Activated CD4-positive, alpha-beta T cell treated with anti-CD3 and anti-CD28 coated beads, Interleukin-2, amount 10 ng/mL, durations not matched to agents 7 days and 5 days (primary cell): ENCODE measurements at places on chromosomes 11 and 22. TPM values are rescaled to one million over a fixed set of nuclear protein-coding genes. Genes with fewer than 3 reads are reported as not detected.
A peak's percentile ranks its signal among the peaks of the same experiment; 100 is the strongest.

DNA sequence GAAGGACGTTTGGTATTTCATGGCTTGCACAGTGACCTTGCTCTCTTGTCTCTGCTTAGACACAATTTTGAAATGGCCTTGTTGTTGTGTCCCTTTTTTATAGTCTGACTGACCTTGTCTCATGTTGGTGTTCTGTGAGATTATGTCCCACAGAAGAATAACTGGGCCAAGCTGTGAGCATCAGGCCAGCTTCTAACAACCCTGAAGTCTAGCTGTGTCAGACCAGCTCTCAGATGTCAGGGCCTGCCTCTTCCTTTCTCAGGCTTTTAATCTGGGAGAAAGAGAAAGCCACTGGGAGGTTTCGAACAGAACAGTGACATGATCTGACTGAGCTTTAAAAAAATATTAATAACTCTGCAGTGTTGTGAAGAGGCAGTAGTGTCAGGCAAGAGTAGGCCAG is 2.0 kb upstream of the UEVLD start:
- no peak for DNase-seq

SLC22A25 gene
- total RNA-seq = not detected

- DNase-seq = no peak
Observed at GRCh38 chr11:56624661-56625110, 10.0 kb upstream of the OR5M1 start.

DRD2 gene
- total RNA-seq = not detected

- no peak for DNase-seq
Observed at GRCh38 chr11:117634756-117635603, 162.0 kb downstream of the DSCAML1 start.

- no peak for DNase-seq
Observed at GRCh38 chr11:75298976-75299260, 52.5 kb downstream of the ARRB1 start.

GRCh38 chr22:24189249-24190158 is 8.2 kb downstream of the SUSD2 start:
- peak; percentile 61 for DNase-seq

GRCh38 chr11:64534391-64534801 is 56.6 kb upstream of the SLC22A12 start:
- no peak for DNase-seq

DNA sequence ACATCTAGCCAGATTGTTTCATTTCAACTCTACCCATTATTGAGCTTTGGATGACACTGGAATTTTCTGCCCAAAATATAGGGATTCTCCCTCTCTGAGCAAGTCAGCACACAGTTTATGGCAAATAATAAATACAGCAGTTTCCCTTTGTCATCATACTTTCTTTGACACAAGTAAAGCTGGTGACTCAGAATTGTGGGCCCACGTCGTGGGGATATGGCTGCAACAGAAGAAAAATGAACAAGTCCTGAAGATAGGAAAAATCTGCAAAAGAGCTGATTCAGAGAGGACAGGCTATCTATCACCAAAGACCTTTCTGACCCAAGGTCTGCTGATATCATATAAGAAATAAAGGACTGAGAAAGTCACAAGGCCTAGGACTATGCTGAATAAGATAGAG is 236.3 kb upstream of the ZC3H12C start:
- no peak for DNase-seq

DNA sequence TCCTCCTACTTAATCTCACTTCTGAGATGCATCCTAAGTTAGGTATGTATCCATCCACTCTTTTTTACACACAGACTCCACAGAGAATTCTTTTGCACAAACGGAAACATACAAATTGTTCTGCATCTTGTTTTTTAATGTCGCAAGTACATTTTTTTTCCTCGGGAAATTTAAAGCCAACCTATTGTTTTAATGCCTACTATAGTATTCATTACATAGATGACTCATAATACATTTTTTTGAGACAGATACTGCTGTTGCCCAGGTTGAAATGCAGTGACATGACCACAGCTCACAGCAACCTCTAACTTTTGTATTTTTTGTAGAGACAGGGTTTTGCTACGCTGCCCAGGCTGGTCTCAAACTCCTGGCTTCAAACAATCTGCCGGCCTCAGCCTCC is 90.8 kb upstream of the TMEM45B start:
- no peak for DNase-seq

GLB1L2 gene
- total RNA-seq = 2.4 TPM

RTN4RL2 gene
- total RNA-seq = not detected

DUSP8 gene
- 0.23 TPM for total RNA-seq

OLFML1 gene
- not detected for total RNA-seq

GRCh38 chr11:61587951-61588727 is 7.3 kb upstream of the SYT7 start:
- DNase-seq = peak; percentile 33

MUC5B gene
- total RNA-seq = not detected

GRCh38 chr11:96101146-96101545 is 177.2 kb upstream of the MTMR2 start:
- no peak for DNase-seq

GRCh38 chr22:50145721-50146438 is 24.7 kb upstream of the PANX2 start:
- DNase-seq = no peak

DNA sequence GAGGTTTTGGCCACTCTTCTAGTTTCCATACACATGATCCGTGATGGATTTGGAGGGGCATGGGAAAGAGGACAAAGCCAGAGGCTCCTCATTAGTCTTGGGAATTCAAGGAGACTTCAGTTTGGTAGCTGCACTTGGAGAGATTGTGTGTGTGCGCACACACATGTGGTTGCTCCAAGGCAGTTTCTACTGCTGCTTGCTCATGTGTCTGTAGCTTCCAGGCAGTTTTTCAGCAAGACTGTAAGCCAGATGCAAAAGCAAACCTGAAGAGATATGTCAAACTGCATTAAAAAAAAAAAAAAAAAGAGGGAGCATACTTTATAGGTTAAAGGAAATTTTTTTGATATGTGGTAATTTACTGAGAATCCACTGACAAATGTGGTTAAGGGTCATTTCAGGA is 95.7 kb downstream of the OSBP2 start:
- no peak for DNase-seq

DNA sequence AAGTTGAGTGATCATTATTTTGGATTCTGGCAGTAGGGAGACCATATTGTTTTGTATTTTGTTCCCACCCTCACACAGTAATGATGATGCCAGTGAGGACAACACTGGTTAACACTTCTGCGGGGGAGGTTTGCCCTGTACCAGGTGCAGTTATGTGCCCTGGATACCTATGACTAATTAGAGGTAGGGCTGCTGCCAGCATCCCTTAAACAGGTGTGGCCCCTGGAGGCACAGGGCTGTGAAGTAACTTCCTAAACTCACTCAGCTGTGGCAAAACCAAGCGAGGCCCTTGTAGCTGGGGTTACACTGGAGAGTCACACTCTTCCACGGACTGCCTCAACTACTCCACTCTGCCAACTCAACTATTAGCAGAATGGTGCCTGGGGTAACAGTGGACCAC is 64.5 kb downstream of the MCM5 start:
- DNase-seq = no peak

FAM118B gene
- 11.9 TPM for total RNA-seq

DNA sequence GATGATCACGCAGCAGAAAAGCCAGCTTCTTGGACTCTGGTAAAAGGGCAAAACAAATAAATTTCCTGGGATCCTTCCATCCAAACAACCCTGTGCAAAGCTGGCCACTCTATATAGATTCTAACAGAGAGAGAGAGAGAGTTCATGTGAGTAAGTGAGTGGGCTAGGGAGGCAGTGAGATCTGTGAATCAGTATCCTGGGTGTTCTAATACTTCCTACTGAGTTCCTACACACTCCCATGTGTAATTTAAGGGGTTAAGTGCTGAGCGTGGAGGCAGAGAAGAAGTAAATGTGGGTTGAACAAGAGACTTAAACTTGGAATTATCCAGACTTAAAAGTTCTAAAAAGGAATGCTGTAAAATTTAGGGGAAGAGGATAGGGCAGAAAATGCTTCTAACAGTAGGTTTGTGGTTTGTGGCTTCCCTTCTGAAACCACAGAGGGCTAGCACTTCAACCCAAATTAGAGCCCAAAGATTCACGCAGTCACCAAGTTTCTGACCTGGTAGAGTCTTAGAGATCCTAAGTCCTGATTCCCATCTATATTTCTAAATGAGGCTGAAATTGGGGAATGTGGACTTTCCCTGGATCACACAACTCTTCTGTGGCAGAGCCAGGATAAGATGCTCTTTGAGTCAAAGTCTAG is 413.9 kb downstream of the TENM4 start:
- no peak for DNase-seq

ZP1 gene
- not detected for total RNA-seq

DNA sequence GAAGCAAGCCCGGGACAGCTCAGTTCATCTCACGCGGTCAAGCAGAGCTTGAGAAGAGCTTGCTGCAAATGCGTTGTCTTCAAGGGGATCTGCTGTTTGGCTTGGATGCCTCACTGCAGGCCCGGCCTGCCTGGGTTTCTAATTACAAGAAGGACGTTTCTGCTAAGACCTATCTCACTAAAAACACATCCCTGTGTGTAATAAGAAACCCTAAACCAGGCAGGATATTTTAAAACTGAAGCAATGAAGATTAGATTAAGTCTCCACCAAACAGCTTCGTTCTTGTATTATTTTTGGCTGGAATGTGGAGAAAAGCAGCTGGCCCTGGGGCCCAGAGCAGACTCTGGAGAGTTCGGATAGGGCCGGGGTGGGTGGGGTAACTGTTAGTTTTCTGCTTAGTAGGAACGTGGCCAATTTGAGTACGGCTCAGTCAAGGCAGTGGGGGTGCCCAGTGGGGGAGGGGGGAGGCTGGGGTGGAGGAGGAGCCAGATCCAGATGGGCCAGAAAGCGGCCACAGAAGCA is 6.0 kb downstream of the PKNOX2 start:
- no peak for DNase-seq

TMPRSS6 gene
- 0.73 TPM for total RNA-seq

- DNase-seq = no peak
Observed at GRCh38 chr11:32081129-32081641, 9.7 kb upstream of the RCN1 start.

DNA sequence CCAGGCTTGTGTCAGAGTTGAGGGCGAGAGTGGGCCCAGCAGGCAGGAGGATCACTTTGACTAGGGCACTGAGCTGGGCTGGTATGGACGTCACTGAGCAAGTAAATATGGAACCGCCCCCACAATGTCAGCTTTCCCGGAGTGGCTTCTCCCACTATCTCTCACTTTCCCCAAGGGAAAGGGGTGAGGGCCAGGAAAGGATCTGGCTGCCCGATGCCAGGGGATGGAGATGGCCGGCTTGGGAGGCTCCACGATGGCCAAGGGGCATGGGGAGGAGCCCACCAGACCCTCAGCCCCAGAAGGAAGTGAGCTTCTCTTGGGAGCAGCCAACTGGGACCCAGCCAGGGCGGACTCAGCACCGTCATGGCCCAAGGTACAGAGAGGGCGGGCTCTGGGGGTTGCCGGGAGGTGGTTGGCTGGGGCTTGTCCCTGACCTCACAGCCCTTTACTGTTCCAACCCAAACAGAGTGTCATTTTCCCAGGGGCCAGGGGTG is 8.7 kb downstream of the PRDM11 start:
- DNase-seq = no peak
